ENCODE measurements at places on chromosomes 6 and 20. TPM values are rescaled to one million over a fixed set of nuclear protein-coding genes. Genes with fewer than 3 reads are reported as not detected.

- DNase-seq = no peak
Observed at GRCh38 chr6:36958775-36959554, 4.4 kb downstream of the PI16 start.

- no peak for DNase-seq
Observed at GRCh38 chr20:63640086-63640485, 13.1 kb downstream of the STMN3 start.

- no peak for DNase-seq
Observed at GRCh38 chr20:9165261-9165660, 96.4 kb downstream of the PLCB4 start.

GRCh38 chr6:16388488-16388887 is 150.1 kb downstream of the GMPR start:
- no peak for DNase-seq

GRCh38 chr6:42419490-42420280 is 32.0 kb downstream of the TRERF1 start:
- DNase-seq = no peak

DNA sequence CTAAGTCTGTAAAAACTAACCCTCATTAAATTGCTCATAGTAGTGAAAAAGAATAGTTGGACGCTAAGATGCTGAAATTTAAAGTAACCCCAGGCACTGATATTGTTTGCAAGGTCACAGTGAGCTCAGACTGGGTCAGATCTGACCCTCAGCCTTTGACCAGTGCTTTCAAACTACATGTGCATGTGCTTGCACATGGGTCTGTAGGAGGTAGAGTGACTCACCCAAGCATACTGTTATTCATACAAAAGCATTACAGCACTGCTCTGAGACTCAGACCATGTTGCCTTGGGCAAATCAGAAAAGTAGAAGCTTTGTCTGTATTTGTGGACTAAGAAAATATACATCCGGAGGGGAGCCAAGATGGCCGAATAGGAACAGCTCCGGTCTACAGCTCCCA is 326.4 kb upstream of the MARCKS start:
- peak; percentile 58 for DNase-seq

- DNase-seq = no peak
Observed at GRCh38 chr20:29325304-29325640, 1932.2 kb upstream of the DEFB115 start.

The SSTR4 gene
- not detected for total RNA-seq

DNA sequence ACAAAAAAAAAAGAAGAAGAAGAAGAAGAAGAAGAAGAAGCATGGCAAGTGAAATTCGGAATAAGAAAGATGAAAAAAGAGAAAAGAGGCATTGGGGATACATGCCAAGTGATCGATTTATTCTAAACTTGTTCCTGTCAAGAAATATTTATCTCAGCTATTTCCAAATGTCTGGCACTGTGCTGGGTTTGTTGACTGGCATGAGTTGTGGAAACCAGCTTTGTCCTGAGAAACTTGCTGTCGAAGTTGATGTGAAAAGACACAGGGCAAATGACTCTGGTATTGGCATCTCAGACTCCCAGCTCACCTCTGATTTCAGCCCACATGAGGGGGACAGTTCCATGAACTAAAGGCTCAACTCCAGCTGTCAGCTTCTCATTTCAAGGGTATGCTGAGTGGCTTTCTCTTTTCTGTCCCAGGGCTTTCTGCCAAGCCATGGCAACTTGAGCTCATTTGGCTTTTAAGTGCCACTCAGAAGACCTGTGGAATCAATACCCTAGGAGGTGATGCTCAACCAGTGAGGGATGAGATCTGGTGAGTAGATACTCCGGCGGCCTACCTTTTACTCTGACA is 253.3 kb upstream of the JAG1 start:
- no peak for DNase-seq

The ADGRB3 gene
- total RNA-seq = 1.4 TPM

The MAP7 gene
- total RNA-seq = 0.49 TPM

The GHRH gene
- not detected for total RNA-seq

DNA sequence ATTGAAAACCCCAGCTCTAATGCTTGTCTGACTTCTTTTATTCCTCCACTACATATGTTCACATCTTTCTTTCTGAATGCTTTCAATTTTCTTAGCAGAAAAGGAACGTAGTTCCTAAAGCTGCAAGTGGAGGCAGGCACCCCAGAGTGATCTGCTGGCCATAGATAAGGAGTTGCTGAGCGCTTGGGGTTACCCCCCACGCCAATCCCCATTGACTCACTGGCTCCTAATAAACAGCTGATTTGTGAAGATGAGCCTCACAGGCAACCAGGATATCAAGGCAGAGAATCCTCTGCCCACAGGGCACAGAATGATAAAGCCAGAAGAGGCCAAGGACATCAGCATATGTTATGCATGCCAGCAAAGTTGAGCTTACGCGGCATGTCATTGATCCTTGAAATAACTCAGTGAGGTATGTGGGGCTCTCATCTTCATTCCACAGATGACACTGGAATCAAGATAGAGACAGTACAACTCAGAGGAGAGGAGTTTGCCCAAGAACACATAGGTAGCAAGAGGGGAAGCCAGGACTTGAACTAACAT is 129.1 kb upstream of the PTPRT start:
- DNase-seq = no peak

GRCh38 chr6:127266892-127267645 is 405 bp downstream of the RNF146 start:
- peak; percentile 46 for DNase-seq

The PNISR gene
- total RNA-seq = 60.4 TPM

DNA sequence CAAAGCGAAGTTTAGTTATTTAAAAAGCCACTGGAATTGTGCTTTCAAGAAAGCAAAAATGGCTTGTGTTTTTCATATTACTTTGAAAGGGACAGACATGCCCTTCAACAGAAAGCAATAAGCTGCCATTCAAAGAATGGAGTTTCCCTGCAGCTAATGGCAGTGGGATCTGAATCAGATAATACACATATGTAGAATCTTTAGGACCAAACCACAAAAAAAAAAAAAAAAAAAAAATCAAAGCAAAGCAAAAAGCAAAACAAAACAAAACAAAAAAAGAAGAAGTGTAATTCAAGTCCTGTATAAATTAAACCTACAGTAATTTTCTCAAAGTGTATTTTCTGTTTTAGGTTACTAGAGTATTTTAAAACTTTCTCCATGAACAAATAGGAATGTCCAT is 63.6 kb upstream of the ZNF217 start:
- DNase-seq = no peak

DNA sequence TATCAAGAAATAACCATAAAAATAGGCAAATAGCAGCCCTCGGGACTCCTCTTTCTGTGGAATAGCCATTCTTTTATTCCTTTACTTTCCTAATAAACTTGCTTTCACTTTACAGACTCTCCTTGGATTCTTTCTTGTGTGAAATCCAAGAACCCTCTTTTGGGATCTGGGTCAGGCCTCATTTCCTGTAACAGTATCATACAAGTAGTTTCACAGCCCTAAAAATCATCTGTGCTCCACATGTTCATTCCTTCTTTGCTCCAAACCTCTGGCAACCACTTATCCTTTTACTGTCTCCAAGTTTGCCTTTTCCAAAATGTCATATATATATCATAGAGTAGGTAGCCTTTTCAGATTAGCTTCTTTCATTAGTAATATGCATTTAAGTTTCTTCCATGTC is 13.5 kb upstream of the NT5E start:
- DNase-seq = peak; percentile 87

DNA sequence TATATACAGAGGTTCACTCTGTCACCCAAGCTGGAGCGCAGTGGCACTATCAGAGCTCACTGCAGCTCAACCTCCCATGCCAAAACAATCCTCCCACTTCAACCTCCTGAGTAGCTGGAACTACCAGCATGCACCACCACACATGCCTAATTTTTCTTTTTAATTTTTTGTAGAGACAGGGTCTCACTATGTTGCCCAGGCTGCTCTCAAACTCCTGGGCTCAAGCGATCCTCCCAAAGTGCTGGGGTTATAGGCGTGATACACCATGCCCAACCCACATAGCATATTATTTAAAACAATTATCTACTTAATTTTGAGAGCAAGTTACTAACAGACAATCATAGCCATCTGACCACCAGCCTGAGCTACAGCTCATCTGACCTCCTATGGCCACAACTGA is 459.9 kb upstream of the JARID2 start:
- DNase-seq = no peak

The SDCBP2 gene
- total RNA-seq = 2.3 TPM

- no peak for DNase-seq
Observed at GRCh38 chr6:154138793-154139192, 99.8 kb downstream of the OPRM1 start.

DNA sequence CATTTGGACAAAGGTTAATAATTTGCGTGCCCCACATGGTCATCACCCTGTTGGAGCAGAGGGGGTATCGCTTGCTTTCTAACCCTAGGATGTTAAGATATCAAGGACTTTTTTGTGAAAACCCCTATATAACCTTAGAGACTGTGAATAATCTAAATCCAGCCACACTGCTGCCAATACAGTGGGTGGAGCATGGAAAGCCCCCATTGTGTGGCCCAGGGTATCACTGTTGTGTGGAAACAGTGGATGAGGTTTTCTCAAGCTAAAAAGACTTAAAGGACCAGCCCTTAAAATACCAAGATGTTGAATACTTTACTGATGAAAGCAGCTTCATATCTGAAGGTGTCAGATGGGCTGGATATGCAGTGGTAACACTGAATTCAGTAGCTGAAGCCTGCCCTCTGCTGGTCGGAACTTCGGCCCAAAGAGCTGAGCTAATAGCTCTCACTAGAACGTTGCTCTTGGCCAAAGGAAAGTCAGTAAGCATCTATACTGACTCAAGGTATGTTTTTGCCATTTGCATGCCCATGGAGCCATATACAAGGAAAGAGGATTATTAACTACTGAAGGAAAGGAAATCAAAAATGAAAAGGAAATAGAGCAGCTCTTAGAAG is 695.2 kb downstream of the PHF3 start:
- DNase-seq = peak; percentile 61

DNA sequence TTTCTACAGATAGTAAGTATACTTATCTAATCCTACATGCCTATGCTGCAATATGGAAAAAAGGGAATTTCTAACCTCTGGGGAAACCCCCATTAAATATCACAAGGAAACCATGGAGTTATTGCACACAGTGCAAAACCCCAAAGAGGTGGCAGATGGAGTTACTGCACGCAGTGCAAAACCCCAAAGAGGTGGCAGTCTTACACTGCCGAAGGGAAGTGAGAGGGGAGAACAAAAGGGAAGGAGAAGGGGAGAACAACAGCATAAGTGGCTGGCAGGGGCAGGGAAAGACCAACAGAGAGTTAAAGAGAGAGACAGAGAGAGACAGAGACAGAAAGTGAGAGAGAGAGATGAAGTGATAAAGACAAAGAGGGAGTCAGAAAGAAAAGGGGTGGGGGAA is 43.8 kb upstream of the EIF2S2 start:
- no peak for DNase-seq

The OR12D3 gene
- total RNA-seq = not detected

GRCh38 chr6:26033941-26034354 is 53.3 kb upstream of the HFE start:
- no peak for DNase-seq

DNA sequence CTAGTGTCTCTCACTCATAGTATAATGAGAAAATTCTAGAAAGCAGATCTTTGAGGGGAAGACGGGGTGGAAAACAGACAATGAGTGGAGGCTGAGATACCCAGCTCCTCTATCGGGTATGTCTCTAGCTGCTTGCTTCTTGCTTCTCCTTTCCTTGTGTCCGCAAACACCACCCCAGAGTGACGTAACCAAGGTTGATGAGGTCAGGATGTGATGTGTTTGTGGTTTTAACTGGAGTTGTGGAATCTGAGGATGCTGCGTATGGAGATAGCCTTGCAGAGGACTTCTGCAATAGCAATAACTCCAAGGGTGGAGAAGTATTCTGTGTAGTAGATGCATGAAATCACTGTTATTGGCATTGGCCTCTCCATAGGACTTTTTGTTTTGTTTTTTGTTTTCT is 132.7 kb upstream of the IFNGR1 start:
- DNase-seq = no peak

The DOP1A gene
- 32.5 TPM for total RNA-seq

- DNase-seq = no peak
Observed at GRCh38 chr20:36105711-36106226, 48.8 kb upstream of the EPB41L1 start.

The DPPA5 gene
- not detected for total RNA-seq

- DNase-seq = peak; percentile 72
Observed at GRCh38 chr6:154319231-154319858, 37.3 kb downstream of the IPCEF1 start.

- DNase-seq = no peak
Observed at GRCh38 chr20:17498641-17499040, 32.5 kb downstream of the BFSP1 start.

The TSHZ2 gene
- total RNA-seq = 6.9 TPM

The SIGLEC1 gene
- total RNA-seq = 0.08 TPM

DNA sequence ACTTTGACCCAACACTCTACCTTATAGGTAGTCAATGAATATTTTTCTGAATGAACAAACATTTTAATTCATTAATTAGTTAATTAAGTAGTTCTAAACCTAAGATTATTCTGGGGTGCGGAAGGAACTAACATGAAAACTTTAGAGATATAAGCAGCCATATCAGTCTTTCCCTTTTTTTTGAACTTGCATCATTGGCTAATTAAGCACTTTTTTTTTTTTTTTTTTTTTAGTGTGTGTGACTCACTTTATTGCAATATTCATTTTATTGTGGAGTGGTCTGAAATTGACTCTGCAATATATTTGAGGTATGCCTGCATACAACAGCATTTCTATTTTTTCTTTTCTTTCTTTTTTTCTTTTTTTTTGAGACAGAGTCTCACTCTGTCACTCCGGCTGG is 21.8 kb upstream of the AMD1 start:
- DNase-seq = no peak

DNA sequence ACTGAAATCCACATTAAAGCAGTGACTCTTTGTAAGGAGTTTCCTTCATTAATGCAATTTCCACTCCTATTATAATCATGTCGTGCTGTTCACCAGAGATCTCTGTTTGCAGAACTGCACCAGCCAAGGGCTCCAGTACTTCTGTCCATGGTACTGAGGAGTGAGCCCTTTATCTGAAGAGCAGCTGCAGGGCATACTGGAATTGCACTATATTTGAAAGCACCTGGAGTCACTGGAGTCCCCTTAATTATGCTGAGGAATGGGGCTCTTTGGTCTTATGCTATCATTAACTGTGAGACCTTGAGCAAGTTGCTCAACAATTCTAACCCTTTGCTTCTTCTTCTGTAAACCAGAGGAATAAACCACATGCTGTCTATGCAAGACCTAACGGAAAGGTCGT is 61.7 kb upstream of the NUP153 start:
- DNase-seq = peak; percentile 33

- no peak for DNase-seq
Observed at GRCh38 chr6:11056871-11057270, 12.8 kb upstream of the ELOVL2 start.

The PDYN gene
- total RNA-seq = not detected

GRCh38 chr20:46548688-46549087 is 1.8 kb downstream of the OCSTAMP start:
- no peak for DNase-seq

- DNase-seq = no peak
Observed at GRCh38 chr6:69089539-69089938, 454.5 kb downstream of the ADGRB3 start.

Data from fibroblast of the aortic adventitia (primary cell).